ENCODE measurements at places on chromosomes 2 and 18. TPM values are rescaled to one million over a fixed set of nuclear protein-coding genes. Genes with fewer than 3 reads are reported as not detected.

The MARS2 gene
- 12.3 TPM for total RNA-seq

The AKAIN1 gene
- total RNA-seq: not detected

The POMC gene
- 0.84 TPM for total RNA-seq

The CD207 gene
- not detected for total RNA-seq

The COLEC11 gene
- 62.7 TPM for total RNA-seq

The GKN1 gene
- total RNA-seq: not detected

The TCF23 gene
- total RNA-seq: 0.05 TPM

The PIEZO2 gene
- 7.2 TPM for total RNA-seq

The ATG9A gene
- total RNA-seq: 68.1 TPM

The TNFAIP6 gene
- total RNA-seq: 0.17 TPM

The MEIS1 gene
- 8.6 TPM for total RNA-seq

The HRH4 gene
- total RNA-seq: 0.19 TPM

The SERPINB4 gene
- not detected for total RNA-seq

The CHRND gene
- total RNA-seq: not detected

The LIMS3 gene
- total RNA-seq: 3.7 TPM

The INO80C gene
- total RNA-seq: 4.6 TPM

The SLC16A14 gene
- total RNA-seq: 0.79 TPM

The HOXD4 gene
- total RNA-seq: not detected

The RANBP2 gene
- 35.0 TPM for total RNA-seq

The POTEI gene
- not detected for total RNA-seq

The MOCOS gene
- 1.9 TPM for total RNA-seq

The MAL gene
- total RNA-seq: not detected

The M1AP gene
- total RNA-seq: 0.09 TPM

The CYB5A gene
- total RNA-seq: 605 TPM

The LGALSL gene
- 4.4 TPM for total RNA-seq

The TRIB2 gene
- total RNA-seq: 27.8 TPM

The CPO gene
- 0.25 TPM for total RNA-seq

The PLEK gene
- 5.3 TPM for total RNA-seq

The SCYGR7 gene
- total RNA-seq: not detected

The KLHL41 gene
- 0.33 TPM for total RNA-seq

The INHA gene
- 0.14 TPM for total RNA-seq

The SNORC gene
- total RNA-seq: 2.7 TPM

The ATP6V1C2 gene
- 0.08 TPM for total RNA-seq

The ATP5F1A gene
- 618 TPM for total RNA-seq

The SLC30A3 gene
- not detected for total RNA-seq

The KLHL30 gene
- not detected for total RNA-seq

The GALNT5 gene
- under 0.01 TPM for total RNA-seq

The EGR4 gene
- total RNA-seq: not detected

The CRYGD gene
- total RNA-seq: not detected

The IL1A gene
- total RNA-seq: 0.05 TPM

The HAAO gene
- 17.4 TPM for total RNA-seq

The PLA2R1 gene
- 2.3 TPM for total RNA-seq

The STPG4 gene
- 0.25 TPM for total RNA-seq

The REG3G gene
- 0.28 TPM for total RNA-seq

The STRADB gene
- 199 TPM for total RNA-seq

The CD302 gene
- 65.9 TPM for total RNA-seq

The GALNT3 gene
- 2.2 TPM for total RNA-seq

Data from liver (tissue), 10 donors.